ENCODE measurements at places on chromosomes 13 and 19.
A peak's percentile ranks its signal among the peaks of the same experiment; 100 is the strongest.

DNA sequence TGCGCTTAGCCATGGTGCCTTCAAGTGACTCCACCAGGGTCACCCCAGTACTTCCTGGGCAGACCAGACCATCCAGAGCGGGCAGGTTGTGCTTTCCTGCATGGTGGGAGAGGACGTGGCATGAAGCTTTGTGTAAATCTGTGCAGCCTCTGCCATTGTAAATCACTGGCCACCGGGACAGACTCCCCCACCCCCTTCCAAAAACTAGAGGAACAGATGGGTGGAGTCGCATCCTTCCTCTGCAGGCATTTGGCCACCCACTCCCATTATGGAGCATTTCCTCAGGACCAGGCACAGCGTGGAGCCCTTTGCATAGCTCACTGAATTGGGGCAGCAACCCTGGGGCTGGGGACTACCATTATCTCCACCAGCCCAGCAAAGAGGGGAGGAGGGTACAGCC lies 8.2 kb downstream of the BCKDHA start:
- no peak for DNase-seq

DNA sequence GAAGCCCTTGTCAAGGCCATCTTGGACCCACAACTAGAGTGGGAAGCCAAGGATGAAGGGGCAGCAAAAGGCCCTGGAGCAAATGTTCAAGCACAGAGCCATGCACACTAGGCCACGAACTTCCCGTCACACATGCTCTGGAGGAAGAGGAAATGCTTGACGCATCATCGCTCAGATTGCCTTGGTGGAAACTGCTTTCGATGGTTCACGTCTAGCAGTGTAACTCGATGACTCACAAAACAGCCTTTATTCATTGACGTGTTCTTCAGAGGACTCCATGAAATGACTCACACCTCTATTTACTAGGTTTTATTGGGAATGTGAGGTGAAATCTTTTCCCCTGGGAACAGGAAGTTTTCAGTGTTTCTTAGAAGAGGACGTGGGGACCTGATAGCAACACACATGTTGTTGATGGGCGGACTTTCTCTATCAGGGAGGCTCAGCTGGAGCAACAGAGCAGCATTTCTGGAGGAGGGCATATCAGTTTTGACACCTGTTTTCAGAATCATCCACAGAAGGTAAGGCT lies 79.8 kb upstream of the FLT1 start:
- no peak for DNase-seq

DNA sequence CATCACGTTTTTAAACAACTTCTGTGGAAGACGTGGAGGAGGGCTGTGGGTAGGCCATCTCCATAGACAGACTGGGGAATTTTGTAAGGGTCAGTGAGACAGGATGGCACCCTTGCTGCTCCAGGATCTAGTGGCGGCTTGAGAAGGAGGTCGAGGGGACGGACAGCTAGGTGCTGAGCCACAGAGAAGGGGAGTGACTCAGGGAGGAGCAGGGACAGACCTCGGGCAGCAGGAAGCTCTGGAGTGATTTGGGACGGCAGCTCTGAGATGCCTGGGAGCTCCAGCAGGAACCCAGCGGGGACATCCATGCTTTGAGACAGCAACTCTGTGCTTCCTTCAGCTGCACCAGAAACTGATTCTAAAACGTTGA lies 169.1 kb upstream of the SOX1 start:
- no peak for DNase-seq

GRCh38 chr19:30804751-30805150 lies 432.6 kb downstream of the ZNF536 start:
- no peak for DNase-seq

GRCh38 chr13:98803111-98803561 lies 50.7 kb upstream of the SLC15A1 start:
- no peak for DNase-seq

DNA sequence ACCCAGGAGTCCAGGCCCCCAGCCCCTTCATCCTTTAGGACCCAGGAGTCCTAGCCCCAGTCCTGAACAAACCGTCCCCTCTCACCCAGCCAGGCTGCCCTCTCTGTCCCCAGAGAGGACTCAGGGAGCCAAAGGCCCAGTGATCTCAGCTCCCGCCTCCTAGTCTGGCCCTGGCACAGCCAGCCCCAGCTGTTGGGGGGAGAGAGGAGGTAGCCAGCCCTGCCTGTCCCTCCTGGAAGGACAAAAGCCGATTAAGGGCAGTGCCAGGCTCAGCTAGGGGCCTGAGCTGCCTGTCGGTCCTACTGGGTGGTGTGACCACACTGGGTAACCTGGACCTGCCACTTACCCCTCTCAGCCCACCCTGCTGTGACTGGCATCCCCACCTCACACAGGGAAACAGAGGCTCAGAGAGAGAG lies 14.5 kb downstream of the LIPE start:
- DNase-seq: peak; percentile 46

DNA sequence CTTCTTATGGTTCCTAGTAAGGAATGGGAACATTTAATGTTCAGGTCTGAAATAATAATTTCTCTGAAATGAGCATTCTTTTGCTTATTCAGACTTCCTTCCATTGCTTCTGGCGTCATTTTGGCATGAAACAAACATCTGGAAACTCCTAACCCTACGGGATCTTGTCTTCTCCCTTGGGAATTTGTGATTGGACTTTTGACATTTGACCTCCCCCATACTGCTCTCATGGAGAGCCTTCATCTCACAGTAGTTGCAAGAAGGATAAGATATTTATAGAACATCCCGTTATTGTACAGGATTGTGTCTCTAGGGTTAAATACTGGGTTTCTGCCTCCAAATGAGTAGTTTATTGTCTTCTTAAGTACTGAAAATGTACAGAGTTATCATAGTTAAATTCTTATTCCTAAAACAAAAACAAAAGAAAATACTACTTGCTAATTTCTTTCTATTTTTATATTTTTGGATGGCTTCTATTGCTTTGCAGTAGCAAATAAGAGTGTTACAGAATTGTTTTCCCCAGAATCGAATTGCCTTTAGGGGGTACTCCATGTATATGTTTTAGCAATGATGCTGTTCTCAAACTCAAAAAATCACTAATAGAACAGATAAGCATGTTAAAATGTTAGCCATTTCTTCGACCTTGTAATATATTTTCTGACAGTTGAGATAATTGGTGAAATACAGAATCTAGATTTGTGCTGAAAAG lies 366.8 kb downstream of the DLEU7 start:
- no peak for DNase-seq

DNA sequence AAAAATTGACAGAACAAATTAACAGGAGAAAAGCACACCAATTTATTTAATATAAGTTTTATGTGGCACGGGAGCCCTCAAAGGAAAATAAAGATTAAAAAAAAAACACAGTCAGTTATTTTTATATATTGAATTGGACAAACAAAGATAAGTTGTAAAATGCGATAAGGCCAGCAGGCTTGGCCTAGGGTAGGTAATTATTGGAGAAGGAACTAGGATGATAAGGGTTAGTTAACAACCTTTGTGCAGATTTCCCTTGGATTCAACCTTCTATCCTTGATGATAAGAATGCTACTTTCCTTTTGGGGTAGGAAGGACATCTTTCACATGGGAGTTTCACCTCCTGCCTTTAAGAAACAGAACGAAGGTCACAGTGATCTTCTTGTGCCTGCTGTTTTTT lies 252.8 kb downstream of the SHISA2 start:
- no peak for DNase-seq

DNA sequence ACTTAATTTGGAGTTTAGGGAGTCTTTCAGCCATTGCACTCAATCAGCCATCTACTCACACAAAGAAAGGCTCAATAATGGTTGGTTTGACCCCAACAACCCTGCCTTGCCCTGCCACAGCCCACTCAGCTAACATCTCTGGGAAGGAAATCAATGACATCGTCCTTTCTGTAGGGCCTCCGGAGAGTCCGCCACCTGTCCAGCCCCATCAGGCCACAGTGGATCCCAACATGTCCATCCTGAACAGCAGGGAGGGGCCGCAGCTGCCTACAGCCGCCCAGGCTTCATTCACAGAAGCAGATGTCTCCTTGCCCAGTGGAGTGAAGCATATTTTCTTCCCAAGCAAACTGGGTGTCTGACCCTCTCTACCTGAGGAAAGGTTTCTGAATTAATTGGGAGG lies 4.2 kb upstream of the CDX2 start:
- DNase-seq: no peak

DNA sequence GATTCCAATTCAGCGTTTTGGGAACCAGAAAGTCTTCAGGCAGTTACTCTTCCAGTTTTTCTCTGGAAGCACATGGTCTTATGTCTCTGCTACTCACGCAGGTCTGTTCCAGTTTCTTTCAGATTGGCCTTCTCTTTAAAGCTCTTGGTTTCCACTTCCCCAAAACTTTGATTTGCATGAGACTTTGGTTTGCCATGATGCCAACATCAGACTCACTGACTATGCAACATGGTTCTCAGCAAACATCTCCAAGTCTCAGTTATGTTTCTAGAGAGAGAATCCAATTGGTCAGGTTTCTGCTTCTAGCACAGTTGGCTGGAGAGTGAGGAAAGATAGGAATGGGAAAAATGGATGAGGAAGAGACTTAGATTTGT lies 3.1 kb downstream of the AKAP11 start:
- no peak for DNase-seq

GRCh38 chr19:45496349-45496953 lies 396 bp downstream of the RTN2 start:
- no peak for DNase-seq

DNA sequence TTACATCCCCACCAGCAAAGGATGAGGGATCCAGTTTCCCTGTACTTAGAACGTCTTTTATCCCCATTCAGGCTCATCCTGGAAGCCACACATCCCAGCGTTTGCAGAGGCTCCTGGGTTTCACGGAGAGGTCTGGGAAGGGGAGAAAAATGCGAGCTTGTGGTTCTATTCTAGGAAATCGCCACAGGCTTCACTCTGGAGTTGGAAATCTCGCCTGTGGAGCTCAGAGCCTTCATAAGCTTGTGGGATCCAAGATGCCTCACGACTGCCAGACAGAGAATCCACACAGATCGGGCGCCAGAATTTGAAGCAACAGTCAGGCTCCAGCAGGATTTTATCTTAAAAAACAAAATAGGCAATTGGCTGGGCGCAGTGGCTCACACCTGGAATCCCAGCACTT lies 157.9 kb downstream of the PTPRS start:
- no peak for DNase-seq

DNA sequence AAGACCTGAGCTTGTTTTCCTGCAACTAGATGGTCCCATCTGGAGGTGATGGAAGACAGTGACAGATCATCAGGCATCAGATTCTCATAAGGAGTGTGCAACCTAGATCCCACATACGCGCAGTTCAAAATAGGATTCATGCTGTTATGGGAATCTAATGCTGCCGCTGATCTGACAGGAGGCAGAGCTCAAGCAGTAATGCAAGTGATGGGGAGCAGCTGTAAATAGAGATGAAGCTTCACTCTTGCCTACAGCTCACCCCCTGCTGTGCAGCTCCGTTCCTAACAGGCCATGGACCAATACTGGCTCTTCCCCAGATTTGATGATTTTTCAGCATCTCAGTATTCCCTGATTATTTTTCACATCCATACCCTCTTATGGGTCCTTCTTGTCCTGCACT lies 208.4 kb upstream of the RXFP2 start:
- DNase-seq: no peak

GRCh38 chr13:98489446-98490194 lies 87.3 kb downstream of the STK24 start:
- DNase-seq: no peak

DNA sequence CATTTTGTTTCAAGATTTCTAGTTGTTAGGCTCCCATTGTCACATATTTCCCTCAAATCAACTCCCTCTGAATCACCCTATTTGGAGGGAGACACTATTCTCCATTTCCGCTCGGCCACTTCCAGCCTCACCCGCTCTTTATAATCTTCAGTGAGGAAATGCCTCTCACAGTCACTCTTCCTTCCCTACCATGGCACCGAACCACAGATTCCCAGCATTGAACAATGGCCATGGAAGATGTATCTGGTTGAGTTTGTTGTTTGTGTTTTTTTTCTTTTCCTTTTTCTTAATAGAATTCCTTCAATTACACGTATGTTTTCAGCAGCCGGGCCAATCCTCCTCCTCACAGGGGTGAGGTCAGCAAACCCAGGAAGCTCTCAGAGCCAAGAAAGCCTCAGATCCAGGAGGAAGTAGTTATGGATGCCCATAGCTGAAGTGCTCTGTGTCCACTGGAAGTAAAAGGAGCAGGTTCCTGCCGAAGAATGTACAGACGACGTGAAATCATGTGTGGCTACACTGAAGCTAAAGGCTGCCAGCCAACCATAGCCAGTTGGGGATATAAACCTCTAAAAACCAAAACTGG lies 472.1 kb downstream of the FOXO1 start:
- no peak for DNase-seq

GRCh38 chr13:110856942-110857835 lies 57.7 kb downstream of the ANKRD10 start:
- no peak for DNase-seq

DNA sequence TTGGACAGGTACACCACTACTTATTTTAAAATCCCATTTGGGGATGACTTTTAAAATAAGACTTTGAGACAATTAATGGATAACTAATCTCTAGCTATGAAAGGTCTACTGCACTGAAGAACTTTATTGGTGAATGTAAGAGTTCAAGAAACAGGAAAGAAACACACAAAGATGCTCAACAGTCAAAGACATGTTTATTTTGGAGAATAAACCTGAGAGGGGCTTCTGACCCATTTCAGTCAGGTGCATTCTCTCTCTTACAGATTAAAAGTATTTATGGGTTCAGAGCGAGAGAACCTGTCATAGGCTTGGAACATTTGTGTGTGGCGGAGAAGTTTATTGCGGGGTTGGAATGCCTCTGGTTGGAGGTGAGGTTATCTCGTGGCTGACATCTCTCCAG lies 94.3 kb upstream of the USP29 start:
- DNase-seq: no peak

GRCh38 chr13:51006067-51006845 lies 96.7 kb downstream of the RNASEH2B start:
- no peak for DNase-seq

Measured in hypothalamus (tissue), 51 donors.